ENCODE measurements at places on chromosomes 6 and 20.

GRCh38 chr6:156977527-156978291 lies 200.5 kb downstream of the ARID1B start:
- DNase-seq: no peak

- no peak for DNase-seq
These were observed 30.9 kb upstream of the TAGAP start for GRCh38 chr6:159075506-159076228.

DNA sequence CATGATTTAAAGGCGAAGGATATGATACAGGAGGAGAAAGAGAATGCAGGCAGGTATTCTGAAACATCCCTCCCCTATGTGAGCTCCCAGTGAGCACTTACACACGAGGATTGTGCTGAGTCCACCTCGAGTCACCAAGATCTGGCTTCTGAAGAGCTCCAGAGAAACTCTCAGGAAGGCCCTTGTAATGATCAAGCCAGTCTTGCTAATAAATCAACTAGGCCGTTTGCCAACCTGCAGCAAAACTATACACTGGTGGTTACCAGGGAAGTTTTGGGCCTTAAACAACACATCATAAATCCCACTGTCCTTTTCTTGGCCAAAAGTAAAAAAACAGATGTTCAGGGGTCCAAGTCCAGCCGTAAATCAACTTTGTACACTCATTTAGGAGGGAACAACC lies 79.2 kb downstream of the STXBP5 start:
- DNase-seq: no peak

GRCh38 chr6:5261545-5262109 lies 314 bp downstream of the FARS2 start:
- DNase-seq: no peak
